ENCODE measurements at places on chromosomes 13 and 19.

- no peaks in the 10 kb centered on the region for H3K27me3 ChIP-seq
- no peak for DNase-seq
- no peaks in the 10 kb centered on the region for H3K36me3 ChIP-seq
- H3K4me3 ChIP-seq, result no peak overlapping the region
- H3K4me1 ChIP-seq, result peaks cover 6% of the 10 kb centered on the region
- no peak overlapping the region for H3K27ac ChIP-seq
These were observed 9.5 kb upstream of the TLE5 start for GRCh38 chr19:3071768-3072167.

GRCh38 chr13:33828431-33829129 is 10.6 kb downstream of the RFC3 start:
- H3K27ac ChIP-seq, result peak overlapping the region; percentile 18
- peaks cover 7% of the 10 kb centered on the region for H3K36me3 ChIP-seq
- peaks cover 12% of the 10 kb centered on the region for H3K4me1 ChIP-seq
- no peak for DNase-seq
- no peak overlapping the region for H3K4me3 ChIP-seq

DNA sequence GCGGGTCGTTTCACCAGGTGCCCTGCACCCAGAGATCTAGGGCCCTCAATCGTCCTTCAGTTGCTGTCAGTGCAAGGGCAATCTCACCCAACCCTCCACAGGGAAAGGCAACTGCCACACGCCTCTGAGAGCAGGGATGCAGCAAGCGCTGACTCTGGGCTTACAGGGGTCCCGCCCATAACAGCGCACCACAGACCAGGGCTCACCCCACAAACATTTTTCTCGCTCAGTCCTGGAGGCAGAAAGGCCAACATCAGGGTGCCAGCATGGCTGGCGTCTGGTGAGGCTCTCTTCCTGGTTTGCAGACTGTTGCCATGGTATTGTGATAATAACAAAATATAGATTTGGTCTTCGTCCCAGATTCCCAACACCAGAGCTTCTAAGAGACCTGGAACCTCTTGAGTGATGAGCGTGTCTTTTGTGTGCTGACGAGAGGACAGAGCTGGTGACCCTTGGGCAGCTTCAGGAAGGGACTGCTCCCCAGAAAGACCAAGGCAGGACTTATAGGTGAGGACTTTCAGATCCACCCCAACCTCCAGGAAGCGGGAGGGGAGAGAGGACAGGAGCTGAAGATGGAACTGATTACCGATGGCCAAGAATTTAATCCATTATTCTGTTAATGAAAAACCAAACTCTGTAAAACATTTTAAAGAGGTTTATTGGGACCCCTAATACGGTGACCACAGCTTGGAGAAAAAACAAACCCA is 51.3 kb downstream of the C13orf46 start:
- H3K27ac ChIP-seq, result no peak overlapping the region
- H3K36me3 ChIP-seq, result peaks cover 8% of the 10 kb centered on the region
- H3K27me3 ChIP-seq, result peaks cover 38% of the 10 kb centered on the region

- H3K4me3 ChIP-seq, result no peak overlapping the region
- H3K4me1 ChIP-seq, result no peaks in the 10 kb centered on the region
These were observed 1464.3 kb downstream of the UQCRFS1 start for GRCh38 chr19:27748551-27749152.

GRCh38 chr19:1567848-1568227 is 287 bp downstream of the MEX3D start:
- no peak overlapping the region for H3K4me3 ChIP-seq
- peaks cover 7% of the 10 kb centered on the region for H3K4me1 ChIP-seq
- H3K27me3 ChIP-seq, result peaks cover 13% of the 10 kb centered on the region

DNA sequence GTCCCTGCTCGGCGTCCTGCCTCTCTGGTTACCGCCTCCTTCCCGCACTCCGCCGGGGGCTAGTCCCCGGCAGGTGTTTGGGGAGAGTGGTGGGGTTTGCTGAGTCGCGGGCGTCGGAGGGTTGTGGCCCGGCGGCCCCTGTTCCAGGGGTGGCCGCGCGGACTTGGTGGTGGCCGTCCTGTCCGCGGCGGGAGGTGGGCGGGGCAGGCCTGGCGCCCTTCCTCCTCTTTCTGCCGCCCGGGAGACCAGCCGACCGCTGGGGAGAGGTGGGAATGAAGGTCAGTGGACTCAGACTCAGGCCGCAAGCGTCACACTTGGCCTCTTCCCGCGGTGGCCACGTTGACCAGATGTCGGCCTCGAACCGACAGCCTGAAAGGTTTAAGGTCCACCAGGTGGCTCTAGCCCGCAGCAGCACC is 61.8 kb downstream of the ZNF723 start:
- DNase-seq, result no peak
- H3K36me3 ChIP-seq, result peaks cover 6% of the 10 kb centered on the region
- H3K27ac ChIP-seq, result no peak overlapping the region
